ENCODE measurements at places on chromosomes 11 and 22.

DNA sequence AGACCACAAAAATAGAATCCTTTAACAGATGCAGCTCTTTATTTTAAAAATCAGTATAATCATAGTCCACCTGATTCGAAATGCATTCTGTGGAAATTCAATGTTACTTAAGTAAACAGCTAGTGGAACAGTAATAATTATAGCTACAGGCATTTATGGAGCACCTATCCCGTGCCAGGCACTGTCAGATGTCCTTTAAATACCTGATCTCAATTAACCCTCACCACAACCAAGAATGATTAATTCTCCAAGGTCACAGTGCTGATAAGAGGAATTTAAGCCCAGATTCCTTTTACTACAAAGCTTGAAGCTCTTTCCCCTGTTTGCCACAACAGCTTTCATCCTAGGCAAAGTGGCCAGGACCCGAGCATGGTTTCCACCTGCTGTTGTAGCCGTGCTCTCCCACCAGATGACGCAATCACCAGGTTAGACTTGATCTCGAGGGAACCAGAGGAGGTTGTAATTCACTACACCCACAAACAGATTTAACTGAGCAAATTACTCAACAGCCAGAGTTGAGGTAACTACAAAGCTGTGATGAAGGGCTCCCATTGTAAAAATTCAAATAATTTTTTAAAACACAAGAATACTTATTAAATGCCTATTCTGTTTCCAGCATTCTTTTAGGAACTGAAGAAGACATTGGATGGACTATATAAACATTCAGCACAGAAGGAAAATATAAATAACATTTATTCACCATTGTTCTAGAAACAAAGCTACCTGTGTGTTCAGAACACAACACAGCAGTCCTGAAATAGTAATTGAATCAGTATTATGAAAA is 10.3 kb downstream of the PRDM10 start:
- no peak for DNase-seq

- DNase-seq, result no peak
Measured at GRCh38 chr22:20542736-20543135, 35.3 kb downstream of the MED15 start.

DNA sequence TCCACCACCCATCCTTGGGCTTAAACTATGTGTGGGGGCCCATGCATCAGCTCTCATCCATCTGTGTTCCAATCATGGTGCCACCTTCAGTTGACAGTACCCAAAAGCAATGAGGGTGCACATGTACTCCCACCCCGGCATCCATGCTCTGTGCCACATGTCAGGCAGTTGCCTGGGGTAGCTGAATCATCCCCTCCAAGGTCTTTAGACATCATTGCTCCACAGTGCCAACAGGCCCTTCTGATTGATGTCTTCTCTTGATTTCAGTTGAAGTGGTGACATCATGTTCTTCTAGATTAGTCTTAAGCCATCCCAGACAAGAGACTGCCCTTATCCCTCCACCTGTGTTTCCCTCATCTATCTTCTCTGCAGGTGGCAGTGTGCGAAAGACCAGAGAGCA is 42.5 kb downstream of the TMPRSS5 start:
- no peak for DNase-seq

- DNase-seq, result no peak
Measured at GRCh38 chr11:58805065-58805464, 39.4 kb downstream of the GLYATL2 start.

DNA sequence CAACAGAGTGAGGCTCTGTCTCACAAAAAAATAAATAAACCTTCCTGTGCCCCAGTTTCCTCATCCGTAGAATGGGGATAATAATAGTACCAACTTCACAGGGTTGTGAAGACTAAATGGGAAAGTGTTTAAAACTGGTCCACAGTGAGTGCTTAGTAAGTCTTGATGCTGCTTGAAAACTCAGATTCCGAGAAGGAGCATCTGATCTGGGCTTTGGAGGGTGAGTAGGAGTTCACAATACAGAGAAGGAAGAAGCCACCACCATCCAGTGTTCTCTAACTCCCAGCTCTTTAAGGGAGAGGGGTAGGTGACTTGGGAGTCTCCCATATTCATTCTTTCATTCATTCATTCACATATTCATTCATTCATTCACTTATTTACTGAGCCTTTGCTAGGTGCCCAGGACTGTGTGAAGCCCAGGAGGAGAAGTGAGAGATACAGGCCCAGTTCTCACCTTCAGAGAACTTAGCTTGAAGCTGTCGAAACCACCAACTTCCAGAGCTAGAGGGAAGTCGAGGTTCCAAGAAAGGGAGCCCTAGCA is 17.7 kb downstream of the CYTH4 start:
- no peak for DNase-seq

DNA sequence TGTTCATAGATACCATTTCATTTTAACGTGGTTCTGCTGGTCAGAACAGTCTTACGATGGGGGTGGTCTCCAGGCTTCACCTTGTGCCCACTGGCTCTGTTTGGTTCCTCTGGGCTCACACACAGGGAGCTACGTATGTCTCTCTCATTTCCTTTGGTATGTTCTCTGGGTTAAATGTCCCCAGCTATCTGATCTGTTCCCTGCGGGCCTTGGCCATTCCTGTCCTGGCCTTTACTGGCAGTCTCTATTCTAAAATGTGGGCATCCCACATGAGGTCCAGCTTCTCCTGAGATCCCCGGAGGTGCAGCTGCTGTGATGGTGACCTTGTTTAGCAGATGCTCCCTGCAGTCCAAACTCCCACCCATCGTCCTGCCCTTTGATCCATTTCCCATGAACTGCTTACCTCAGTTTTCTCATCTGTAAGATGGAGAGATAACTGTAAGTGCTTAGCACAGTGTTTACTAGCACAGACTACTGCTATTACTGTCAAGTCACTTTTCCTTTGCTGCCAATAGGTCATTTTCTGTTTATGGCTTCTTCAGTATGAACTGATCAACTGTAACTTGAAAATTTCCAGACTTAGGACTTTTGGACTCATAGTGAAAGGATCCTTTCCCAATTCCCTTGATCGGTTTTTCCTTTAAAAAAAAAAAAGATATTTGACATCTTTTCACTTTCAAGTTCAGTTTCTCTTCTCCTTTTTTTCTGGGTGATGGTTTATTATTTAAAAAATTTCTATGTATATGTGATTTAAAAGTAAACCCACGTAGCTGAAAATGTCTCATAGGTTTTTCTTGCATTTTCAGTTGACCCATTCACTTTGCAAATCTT is 92.9 kb downstream of the PTPRJ start:
- no peak for DNase-seq

GRCh38 chr11:92342886-92343285 is 118.3 kb downstream of the FAT3 start:
- DNase-seq, result no peak

GRCh38 chr11:66979336-66979980 is 4.4 kb downstream of the C11orf86 start:
- no peak for DNase-seq

- no peak for DNase-seq
Measured at GRCh38 chr11:12051287-12051662, 42.8 kb upstream of the DKK3 start.

- no peak for DNase-seq
Measured at GRCh38 chr11:67312187-67313021, 9.1 kb downstream of the SSH3 start.

Data from right cardiac atrium (tissue), 5 donors.